ENCODE measurements at places on chromosomes 12 and 14.

GRCh38 chr14:74653386-74654138, 41.5 kb upstream of the LTBP2 start:
- DNase-seq, result no peak

DNA sequence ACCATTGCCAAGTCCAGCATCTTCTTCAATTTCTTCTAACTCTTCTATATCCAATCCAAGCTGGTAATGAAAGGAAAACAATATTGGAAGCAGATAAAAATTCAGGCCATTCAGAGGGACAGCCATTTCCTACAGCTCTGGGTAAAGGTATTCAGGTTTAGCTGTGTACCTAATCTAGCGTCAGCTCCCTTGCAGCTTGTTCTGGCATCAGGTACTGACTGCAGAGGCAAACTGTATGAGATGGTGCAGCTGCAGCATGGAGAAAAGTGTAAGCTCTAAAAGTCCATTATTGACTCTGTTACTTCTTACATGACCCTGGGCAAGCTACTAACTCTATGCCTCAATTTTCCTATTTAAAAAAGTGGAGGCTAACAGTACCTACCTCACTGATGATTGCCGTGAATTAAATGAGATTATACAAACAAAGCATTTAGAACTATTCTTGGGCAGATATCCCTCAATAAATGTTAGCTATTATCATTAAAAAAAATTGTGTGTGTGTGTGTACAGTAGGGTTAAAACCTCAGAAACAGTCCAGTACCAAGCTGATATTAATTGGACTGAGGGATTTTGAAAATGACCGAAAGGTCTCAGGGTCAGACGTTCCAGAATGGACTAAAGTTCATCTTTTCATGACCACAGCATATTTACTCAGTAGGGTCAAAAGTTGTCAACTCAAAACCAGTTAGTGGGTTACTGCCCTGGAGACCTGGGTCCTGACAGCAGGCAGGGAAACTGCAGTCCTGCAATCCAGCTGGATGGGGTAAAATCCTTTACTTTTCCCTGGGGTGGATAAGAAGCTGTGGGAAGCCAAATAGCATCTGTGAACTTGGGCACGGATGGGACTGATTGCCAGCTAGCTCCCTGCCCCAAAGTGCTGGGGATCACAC, 8.9 kb downstream of the PYGL start:
- no peak for DNase-seq

DNA sequence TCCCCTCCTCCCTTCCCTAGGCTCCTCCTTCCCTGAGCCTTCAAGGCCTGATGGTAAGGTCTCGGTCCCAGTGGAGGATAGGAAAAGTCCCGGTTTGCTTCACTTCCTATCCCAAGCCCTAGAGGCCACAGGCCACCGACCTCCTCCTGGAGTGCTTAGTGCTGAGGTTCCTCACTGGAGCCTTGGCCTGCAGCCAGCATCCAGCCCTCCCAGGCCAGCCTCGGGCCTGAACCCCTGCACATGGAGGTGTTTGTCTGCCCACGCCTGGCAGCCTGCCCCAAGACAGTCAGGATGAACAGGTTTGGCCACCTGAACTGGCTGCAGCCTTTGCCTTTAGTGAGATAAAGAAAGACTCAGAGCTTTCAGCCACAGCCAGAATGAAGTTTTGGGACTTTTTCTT, 15.8 kb upstream of the KRT7 start:
- no peak for DNase-seq

- DNase-seq, result no peak
These were observed 96.7 kb downstream of the ETV6 start for GRCh38 chr12:11746024-11746771.

DNA sequence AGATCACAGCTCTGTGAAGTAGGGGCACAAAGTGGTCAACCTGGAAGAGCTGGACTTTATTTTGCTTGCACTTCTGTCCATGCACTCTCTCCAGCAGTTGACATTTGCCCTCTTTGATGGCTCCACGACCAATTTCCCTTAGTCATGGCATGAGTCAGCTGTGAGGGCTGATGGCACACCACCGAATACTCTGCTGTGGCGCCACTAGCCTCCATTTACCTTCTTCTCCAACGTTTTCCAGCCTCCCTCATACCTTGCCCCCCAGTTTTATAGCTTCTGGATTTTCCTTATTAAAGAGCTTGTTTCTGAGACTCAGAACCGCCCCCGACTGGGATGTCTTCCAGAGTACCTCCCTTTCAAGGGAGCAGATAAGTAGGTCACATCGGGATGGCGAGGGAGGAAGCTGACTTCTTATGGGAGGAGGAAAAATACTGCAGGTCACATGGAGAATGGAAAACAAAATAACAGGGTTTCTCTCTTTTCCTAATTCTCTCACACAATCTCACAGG, 17.6 kb downstream of the NINJ2 start:
- DNase-seq, result no peak

- DNase-seq, result no peak
These were observed 1494.7 kb upstream of the TMEM132C start for GRCh38 chr12:126772171-126772864.

Measured in stimulated activated CD4-positive, alpha-beta T cell treated with anti-CD3 and anti-CD28 coated beads, Interleukin-1b, Interleukin-23, amount 100 ng/mL, for 1 hour (primary cell).